ENCODE measurements at places on chromosomes 16 and 17.

- DNase-seq, result no peak
These were observed 650.9 kb downstream of the KCNJ2 start for GRCh38 chr17:70820276-70820675.

DNA sequence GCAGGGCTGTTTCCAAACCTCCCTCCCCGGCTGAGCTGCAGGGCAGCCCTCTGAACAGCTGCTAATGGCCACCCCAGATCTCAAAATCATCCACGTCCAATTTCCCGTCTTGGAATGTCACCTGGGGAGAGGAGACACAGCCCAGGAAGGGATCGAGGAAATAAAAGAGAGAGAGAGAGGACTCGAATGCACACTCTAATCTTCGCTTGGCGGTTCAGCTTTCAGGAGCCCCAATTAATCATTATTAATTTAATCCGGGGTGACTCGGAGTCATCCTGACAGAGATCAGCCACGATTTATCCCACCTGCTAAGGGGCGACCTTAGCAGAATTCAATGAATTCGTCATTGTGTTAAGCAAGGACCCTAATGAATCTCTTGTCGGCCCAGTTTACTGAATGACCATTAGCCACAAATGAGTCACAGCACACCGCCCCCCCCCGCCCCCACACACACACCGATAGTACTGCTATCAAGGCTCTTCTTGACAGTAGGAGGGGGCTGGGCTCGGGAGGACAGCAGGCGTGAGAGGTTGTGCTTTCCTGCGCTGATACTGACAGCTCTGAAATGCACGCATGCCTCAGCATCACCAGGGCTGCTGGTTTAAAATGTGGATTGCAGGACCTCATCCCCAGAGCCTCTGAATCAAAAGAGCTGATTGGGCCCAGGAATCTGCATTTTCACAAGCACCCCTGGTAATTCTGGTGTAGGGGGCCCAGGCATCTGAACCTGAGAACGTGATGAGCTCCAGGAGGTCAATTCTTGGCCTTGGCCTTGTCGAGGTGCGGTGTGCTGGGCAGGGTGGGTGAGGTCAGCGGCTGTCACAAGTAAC is 190.0 kb upstream of the CIBAR2 start:
- DNase-seq, result no peak

DNA sequence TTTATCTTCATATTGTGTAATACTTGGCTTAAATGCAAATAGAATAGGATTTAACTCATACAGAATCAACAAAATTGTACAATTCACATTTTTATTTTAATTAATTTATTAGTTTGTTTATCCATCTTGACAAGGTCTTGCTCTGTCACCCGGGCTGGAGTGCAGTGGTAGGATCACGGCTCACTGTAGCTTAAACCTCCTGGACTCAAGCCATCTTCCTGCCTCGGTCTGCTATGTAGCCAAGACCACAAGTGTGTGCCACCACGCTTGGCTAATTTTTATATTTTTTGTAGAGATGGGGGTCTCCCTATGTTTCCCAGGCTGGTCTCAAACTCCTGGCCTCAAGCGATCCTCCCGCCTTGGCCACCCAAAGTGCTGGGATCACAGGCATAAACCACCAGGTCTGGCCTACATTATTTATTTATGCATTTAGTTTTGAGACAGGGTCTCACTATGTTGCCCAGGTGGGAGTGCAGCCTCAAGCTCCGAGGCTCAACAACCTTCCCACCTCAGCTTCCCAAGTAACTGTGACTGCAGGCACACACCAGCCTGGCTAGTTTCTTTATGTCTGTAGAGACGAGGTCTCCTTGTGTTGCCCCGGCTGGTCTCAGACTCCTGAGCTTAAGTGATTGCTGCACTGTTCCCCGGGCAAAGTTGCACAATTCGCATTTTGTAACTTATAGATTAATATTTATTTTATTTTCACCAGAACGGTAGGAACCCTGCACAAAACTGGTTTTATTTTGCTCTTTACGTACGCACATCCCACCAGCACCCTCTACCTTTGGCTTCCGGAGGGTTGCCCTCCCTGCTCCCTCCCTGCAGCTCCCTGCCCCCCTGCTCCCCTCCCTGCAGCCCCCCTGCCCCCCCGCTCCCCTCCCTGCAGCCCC is 4.9 kb downstream of the DPEP1 start:
- DNase-seq, result no peak

DNA sequence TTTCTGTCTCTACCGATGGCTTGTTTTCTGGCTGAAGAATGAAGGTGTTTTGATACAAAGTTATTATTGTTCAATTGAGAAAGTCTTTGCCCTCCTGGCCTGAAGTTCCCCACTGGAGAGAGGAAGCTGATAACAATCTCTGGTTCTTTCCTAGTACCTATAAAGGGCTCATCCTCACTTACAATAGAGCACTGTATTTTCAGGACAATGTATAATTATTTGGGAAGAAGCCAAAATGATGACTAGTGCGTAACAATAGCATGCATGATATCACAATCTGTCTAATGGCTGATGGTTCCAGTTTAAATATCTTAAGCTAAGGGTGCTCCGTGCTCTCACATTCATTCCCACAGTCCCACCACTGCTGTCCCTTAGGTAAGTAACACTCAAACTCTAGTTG is 230.7 kb downstream of the IRX3 start:
- no peak for DNase-seq

- no peak for DNase-seq
These were observed 1851.6 kb downstream of the TP53TG3F start for GRCh38 chr16:35310999-35311398.

GRCh38 chr16:88442727-88443576 is 10.1 kb upstream of the ZFPM1 start:
- DNase-seq, result peak; percentile 84

- DNase-seq, result no peak
These were observed 5.9 kb upstream of the MSLN start for GRCh38 chr16:754656-755055.

GRCh38 chr17:33438139-33438538 is 145.0 kb upstream of the ASIC2 start:
- DNase-seq, result no peak

- no peak for DNase-seq
These were observed 3.1 kb upstream of the JPT2 start for GRCh38 chr16:1674751-1675664.

DNA sequence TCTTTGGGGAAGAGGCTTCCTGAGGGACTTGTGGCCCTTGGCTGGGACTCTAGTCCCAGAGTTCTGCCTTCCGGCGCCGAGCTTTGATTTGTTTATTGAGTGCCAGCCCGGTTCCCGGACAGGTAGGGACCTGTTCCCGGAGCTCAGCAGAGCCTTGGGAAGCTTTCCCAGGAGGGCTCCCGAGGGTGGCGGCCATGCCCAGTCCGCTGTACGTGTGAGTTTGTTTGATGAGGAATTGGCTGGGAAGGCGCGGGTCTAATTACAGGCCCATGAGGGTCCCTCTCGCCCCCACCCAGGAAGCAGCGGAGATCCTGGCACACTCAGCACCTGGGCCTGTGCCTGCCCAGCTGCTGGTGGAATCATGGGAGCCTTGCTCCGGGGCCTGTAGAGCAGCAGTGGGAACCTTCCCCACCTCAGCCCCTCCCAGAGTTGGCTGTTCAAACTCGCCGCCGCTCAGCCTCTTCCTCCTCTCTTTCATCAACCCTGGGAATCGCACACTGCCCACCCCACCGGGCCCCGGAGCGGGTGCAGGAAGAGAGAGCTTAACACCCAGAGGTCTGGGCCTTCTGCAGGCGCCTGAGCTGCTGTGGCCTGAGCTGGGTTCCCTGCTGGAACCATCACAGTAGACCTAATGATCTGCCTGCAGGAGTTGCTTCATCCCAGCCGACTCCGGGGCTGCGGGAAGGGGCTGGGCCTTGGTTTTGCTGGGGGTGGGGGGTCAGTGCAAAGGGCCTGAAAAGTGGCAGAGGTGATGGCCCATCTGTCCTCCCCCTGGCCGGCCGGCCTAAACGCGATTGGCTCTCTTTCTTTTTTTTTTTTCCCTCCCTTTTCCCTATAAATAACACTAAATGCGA is 313.7 kb downstream of the SEC14L1 start:
- peak; percentile 43 for DNase-seq

- DNase-seq, result no peak
These were observed 1.3 kb upstream of the ACLY start for GRCh38 chr17:41919840-41920579.

DNA sequence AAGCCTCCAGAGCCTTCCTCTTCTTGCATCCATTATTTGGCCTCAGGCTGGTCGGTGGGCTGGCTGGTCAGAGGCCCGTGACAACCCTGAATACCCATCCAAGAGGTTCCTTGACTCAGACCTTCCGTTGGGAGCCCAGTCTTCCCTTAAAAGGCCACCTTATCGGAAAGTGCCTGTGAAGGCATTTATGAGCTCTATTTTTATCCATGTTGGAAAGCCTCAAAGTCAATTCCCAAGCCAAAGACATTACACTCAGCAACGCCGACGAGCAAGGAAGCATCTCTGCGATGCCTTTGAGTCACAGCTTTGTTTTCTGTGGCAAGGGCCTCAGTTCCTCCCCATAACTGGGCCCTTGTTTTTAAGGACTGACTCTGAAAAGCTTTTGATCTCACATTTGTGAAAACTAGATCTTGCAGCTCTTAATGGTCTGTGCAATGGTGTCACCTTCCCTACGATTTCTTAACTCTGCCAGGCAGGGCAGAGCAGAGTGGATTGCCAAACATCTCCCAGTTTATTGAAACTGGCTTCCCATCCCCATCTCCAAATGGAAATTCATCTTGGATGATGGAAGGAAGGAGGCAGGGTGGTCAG is 13.3 kb upstream of the SPOP start:
- DNase-seq, result no peak

- peak; percentile 72 for DNase-seq
These were observed at the start of gene GALK1 for GRCh38 chr17:75764711-75765421. Gene GALK1, minus strand, starts transcription at chr17:75765192. Its CDS starts 56 bp downstream, at chr17:75765136.

DNA sequence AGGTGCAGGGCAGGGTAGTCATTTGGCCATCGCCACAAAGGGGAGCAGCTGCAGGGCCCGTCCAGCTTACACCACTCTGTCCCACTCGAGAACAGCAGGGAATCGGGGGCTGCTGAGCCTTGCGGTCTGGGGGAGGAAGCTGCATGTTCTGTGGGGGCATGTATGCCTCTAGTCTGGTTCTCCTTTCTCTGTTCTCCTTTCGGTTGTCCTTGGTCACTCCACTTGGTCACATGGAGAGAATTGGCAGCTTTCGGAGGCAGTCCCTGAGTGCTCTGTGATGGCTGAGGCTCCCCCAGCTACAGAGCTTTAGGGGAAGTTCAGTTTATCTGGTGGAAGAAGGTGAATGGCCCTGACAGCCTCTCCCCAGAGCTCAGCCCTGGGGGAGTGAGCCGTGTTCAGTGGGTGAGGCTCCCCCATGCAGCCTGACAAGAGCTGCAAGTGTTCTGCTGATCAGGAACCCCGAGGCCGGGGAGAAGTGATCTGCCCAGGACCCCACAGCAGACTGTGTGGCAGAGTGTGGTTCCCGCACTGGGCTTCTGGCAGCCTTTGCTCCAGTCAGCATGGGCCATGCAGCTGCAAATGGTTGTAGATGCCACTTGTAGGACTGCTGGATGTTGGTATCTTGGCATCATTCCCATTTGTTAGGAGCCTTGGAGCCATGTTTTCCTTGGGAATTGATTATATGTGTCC is 22.3 kb upstream of the SMPD3 start:
- DNase-seq, result peak; percentile 11

GRCh38 chr17:7004398-7005253 is 7.8 kb upstream of the RNASEK start:
- no peak for DNase-seq

DNA sequence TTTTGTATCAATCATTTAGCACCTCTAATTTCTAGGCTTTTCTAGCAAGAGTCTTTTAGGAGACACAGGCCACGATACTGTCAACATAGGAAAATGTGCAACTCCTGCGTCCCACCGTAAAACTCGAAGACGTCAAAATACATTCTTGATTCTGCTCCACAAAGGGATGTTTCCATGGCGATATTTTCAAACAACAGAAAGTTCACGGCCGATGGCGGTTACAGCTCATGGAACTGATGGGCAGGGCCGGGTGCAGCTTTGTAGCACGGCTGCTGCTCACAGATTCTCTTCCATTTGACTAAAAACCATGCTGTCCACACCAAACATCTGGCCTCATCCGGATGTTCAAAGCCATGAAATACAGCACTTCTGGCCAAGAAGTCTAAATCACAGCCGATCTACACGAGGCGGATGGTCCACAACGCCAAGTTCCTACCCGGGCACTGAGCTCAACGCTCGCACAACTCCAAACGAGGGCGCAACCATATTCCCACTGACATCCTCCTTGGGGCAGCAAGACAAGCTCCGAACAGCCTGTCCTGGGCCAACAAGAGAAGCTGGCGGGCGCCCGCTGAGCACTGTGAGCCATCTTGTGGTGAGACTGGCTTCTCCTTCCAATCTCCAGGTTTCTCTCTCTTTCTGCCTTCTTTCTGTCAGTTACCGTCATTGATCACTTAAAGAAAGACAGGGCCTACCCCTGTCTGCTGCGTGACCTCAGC is 79.8 kb downstream of the ZNF778 start:
- no peak for DNase-seq

DNA sequence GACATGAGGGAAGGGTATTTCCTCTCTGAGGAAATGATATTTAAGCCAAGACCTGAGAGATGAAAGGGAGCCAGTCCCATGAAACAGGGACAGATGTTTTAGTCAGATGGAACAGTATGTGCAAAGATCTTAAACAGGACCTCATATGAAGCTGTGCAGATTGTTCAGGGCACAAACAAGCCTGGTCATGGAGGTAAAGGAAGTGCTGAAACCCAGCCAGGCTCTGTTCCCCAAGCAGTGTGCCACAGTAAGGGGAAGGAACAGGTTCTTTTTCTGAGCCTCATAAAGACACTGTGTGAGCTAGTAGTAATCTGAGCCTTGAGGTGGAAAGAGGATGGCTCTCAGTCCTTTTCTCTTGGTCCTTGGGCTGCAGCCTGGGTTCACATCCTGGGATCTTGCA is 159.9 kb downstream of the ANKFN1 start:
- DNase-seq, result no peak

DNA sequence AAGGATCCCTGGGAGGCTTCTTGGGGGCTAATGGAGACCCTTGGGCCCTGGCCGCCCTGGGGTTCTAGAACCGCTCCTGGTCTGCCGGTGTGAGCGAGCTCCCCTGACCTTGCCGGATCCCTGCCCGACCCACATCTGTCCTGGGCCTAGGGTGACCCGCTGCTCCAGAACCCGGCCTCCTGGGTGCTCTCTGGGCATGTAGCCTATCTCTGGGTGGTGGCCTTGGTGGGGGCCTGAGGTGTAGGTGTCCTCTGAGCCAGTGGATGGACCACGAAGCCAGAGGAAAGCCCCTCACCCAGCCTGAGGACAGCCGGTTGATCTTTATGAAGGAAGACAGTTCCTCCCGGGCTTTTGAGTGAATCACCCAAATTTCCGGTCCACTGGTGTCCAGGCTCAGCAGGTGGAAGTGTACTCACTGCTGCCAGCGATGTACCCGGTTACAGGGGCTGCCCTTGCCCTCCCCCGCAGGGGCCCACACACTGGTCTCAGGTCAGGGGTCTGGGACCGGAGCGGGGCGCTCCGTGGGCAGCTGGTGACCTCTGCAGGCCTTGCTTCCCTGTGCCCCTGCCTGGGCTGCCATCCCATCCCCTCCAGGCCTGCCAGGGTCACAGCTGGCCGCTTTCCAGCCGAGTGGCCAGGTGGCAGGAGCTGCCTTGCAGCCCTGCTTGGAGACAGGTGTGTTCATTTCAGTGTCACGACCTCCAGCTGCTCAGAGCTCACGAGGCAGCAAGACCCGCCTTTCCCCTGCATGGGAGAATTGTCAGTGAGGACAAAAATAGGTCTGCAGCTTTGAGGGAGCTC is 10.5 kb upstream of the GSE1 start:
- no peak for DNase-seq

All from stimulated activated CD4-positive, alpha-beta T cell treated with anti-CD3 and anti-CD28 coated beads, Interleukin-4, amount 100 ng/mL, for 1 hour (primary cell).